ENCODE measurements at places on chromosomes 11 and 22.

- peak; percentile 58 for DNase-seq
Measured at GRCh38 chr22:17772249-17772957, 1.9 kb downstream of the BID start.

GRCh38 chr11:132559331-132560036 lies 972.8 kb downstream of the OPCML start:
- no peak for DNase-seq

GRCh38 chr11:70471254-70471653 lies 72.9 kb downstream of the CTTN start:
- no peak for DNase-seq

DNA sequence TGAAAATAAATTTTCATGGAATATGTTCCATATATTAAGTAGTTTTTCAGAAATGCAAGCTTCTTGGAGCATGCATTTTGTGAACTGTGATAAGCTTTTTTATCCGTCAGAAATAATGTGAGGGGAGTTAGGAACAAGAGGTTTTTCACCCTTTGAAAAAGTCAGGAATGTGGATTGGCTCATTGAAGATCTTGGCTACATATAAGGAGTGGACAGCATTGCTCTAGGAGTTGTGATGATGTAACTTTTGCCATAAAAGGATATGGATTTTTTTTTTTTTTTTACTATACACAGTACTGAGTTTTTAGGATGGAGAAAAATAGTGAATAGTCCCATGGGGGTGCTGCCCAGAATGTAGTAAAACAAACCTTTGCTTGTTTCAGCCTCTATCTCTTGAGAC lies 180.2 kb downstream of the NAV2 start:
- DNase-seq = peak; percentile 51

DNA sequence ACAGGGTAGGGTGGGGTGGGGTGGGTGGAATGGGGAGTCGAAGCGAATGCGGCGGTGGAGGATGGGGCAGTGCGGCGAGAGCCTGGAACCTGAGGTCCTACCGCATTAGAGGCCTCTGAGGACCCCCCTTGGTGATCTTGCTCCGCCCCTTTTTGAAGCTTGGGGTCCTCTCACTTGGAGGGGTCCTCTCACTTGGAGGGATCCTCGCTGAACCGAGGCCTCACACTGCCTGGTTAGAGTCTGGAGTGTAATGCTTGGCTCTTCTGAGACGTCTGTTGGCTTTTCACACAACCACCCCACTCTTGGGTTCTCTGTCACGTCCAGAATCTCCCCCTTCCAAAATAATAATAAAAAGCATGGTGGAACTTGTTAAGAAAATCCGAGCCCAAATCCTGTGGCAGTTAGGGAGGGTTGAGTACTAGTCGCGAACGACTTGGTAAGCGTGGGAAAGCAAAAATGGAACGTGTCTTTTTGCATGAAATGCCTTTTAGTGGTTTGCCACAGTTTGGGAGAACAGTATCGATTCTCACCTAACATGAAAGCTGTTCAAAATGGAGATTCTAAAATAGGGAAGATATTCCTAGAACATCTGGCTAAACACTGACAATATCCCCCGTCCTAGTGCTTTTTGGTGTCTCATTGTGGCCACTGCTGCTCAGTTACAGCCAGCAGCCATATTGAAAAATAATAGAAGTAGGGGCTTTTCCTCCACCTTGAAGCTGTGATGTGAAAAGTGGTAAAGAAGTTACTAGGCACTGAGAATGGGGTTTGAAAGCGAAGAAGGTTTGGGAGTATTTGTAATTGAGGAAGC lies 822 bp downstream of the RBX1 start:
- peak; percentile 58 for DNase-seq

GRCh38 chr11:87859636-87860035 lies 315.6 kb downstream of the RAB38 start:
- peak; percentile 48 for DNase-seq

DNA sequence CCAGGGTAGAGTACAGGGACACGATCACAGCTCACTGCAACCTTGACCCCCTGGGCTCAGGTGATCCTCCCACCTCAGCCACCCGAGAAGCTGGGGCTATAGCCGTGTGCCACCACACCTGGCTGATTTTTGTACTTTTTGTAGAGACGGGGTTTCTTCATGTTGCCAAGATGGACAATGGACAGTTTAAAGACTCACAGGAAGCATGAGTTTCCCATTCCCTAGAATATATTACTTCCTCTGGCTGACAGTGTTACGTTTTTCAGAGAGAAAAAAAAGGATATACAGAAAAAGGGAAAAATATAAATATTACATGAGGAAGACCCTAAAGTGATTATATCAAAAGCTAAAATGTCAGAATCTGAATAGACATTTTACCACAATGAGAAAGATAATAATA lies 72.3 kb downstream of the RSF1 start:
- no peak for DNase-seq

DNA sequence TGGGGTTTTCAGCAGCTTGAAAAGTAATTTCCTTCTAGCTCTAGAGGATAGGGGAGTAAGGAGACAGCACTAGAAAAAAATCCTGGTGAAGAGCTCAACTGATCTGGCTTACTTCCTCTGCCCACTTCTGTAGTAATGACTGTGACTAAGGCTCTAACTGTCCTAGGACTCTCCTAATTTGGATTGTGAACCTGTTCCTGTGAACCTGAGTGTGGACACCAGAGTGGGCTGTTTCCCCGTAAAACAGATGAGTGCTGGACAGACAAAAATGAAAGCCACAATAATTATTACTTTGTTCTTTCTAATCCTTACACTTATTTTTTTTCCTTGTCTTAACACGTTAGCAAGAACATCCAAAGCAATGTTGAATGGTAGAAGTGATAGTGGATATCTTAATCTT lies 154.1 kb downstream of the AASDHPPT start:
- DNase-seq = no peak

DNA sequence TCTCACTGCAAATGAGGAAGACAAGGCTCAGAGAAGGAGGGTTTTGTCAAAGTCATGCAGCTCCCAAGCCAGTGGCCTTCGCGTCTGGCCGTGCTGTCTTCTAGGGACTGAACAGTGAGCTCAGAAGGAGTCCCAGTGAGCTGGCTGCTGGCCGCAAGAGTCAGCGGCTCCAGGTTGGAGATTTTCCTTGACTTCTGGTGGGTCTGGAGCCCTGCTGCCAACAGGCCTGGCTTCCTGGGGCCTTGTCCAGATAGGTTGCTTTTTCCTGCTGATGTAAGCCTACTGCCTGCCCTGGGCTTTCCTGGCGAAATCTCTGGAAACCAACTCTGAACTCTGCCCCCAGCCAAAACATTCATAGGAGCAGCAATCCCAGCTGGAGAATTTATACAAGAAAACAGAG lies 272.7 kb upstream of the CADM1 start:
- DNase-seq = no peak

DNA sequence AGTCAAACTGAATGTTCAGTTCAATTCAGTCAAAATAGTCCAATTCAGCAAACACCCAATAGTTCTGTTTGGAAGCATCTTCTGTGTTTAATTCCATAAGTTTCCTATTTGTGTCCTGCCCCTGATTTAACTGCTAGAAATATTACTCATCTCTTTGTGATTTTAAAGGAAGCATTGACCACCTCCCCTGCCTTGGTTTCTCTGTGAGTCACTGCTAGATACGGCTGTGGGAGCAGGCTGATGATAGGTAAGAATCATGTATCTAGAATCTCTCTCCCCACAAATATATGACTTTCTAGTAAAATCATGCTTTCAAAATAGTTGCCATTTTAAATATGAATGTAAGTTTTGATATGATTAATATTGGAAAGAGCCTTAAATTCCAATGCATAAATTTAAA lies 888.5 kb downstream of the NTM start:
- peak; percentile 6 for DNase-seq

- DNase-seq = no peak
Measured at GRCh38 chr11:24233041-24233440, 263.8 kb upstream of the LUZP2 start.

- no peak for DNase-seq
Measured at GRCh38 chr11:109970516-109971183, 122.5 kb upstream of the ZC3H12C start.

GRCh38 chr22:46107089-46107664 lies 43.1 kb upstream of the PPARA start:
- DNase-seq = no peak

- peak; percentile 60 for DNase-seq
Measured at GRCh38 chr11:67111261-67111660, 7.8 kb upstream of the KDM2A start.

- no peak for DNase-seq
Measured at GRCh38 chr11:120025606-120026335, 112.1 kb downstream of the TRIM29 start.

- DNase-seq = no peak
Measured at GRCh38 chr22:17811119-17811518, 36.9 kb upstream of the BID start.

DNA sequence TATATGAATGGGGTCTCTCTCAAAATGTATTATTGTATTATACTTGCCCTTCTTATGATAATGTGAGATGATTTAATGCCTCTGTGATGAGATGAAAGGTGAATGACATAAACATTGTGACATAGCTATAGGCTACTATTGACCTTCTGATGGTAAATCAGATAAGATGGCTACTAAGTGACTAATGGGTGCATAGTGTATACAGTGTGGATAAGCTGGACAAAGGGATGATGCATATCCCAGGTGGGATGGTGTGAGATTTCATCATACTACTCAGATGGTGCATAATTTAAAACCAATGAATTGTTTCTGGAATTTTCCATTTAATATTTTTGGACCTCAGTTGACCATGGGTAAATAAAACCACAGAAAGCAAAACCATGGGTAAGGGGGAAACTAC lies 243.5 kb downstream of the SBF2 start:
- DNase-seq = no peak

- DNase-seq = no peak
Measured at GRCh38 chr11:71381781-71382505, 66.2 kb downstream of the DHCR7 start.

DNA sequence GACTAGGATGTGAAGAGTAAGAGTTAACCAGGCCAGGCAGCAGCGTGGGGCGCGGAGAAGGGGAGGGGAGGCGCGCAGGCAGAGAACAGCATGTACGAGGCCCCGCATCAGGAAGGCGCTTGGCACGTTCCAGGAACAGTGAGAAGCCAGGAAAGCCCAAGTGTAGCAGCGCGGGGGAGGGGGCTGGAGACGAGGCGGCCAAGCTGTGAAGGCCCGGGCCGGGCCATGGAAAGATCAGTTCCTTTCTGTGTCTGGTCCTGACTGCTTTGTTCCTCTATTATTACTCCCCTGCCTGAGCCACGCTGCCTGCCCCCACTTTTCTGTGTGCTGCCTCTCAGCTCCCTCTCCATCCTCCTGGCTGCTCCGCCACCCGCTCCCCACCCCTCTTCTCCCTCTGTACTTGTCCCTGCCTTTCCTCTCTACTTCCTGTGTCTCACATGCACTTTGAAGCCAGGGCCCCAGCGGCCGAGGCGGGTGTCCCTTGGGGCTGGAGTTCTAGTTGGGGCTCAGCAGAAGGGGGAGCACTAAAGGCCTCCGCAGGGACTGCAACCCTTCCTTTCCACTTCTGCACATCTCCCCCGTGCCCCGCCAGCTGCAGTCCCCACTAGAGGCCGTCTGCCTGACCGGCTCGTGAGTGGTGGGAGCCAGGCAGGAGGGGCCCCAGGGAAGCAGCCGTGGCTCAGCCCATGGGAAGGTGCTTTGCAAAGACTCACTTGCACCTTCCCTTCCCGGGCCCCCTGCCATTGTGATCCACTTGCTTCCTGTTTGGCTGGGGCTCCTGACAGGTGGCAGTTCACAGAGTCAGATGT lies 63.7 kb downstream of the PRDM11 start:
- peak; percentile 7 for DNase-seq

GRCh38 chr11:514606-515005 lies 7.6 kb upstream of the RNH1 start:
- DNase-seq = no peak

DNA sequence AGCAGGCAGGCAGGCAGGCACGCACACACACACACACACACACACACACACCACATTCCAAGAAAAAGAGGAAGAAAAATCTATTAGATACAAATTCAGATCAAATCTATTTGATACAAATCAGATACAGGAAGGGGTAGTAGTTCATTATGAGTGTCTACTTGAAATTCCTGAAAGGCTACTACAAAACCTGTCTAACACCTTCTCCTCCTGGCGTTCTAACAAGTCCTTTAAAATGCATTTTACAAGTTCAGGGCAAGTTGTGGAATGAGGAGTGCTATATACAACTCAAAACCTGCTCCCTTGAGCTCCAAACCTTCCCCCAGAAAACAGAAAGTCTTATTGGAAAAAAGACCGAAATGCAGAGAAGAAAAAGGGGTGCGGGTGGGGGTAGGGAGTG lies 476 bp downstream of the ARHGAP32 start:
- no peak for DNase-seq

DNA sequence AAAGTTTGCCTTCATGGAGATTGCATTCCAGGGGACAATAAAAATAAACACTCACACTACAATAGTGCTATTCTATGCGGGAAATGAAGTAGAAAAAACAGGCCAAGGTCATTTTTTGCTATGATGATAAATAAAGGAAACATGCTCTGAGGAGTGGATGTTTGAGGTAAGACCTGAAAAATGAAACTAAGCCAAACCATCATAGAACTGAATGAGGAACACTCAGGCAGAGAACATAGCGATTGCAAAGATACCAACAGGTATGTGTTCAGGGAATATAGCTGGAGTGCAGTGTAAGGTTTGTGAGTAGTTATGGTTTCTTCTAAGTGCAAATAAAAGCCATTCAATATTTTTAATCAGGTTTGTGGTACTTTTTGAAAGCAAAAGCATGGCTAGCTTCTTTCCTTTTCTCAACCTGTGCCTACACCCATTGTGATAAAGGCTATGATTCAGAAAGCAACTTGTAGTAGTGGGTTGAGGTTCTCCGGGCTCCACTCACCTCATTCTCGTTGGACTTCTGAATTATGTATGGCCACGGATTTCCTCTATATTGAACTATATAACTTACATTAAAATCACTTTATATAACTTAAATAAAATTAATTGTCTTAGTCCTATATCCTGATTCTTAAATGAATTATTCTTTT lies 278.2 kb upstream of the CHORDC1 start:
- no peak for DNase-seq

DNA sequence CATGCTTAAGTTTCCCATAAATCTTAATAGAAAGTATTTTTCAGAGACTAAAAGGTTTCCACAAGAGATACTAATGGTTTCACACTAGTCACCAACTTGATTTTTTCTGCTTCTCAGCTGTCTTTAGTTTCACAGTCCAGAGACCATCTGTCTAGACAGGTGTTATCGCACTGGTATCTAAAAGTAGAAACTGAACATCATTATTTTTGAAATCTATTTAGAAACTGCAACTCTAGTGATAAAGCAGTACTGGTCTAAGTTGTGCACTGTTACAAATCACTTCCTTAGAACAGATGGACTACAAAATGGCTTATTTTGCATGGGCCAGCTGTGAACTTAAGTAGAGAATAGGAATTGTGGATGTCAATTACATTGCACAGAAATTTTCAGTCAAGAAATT lies 78.0 kb downstream of the CNTN5 start:
- DNase-seq = no peak

All from adipocyte (in vitro differentiated cells).